ENCODE measurements at places on chromosomes 7 and 10.

GRCh38 chr7:33687625-33688024, 217.7 kb upstream of the BMPER start:
- DNase-seq, result no peak

GRCh38 chr7:424961-425793, 94.5 kb downstream of the PDGFA start:
- DNase-seq, result no peak

- DNase-seq, result no peak
Observed at GRCh38 chr10:102614888-102615287, 29.4 kb upstream of the TRIM8 start.

DNA sequence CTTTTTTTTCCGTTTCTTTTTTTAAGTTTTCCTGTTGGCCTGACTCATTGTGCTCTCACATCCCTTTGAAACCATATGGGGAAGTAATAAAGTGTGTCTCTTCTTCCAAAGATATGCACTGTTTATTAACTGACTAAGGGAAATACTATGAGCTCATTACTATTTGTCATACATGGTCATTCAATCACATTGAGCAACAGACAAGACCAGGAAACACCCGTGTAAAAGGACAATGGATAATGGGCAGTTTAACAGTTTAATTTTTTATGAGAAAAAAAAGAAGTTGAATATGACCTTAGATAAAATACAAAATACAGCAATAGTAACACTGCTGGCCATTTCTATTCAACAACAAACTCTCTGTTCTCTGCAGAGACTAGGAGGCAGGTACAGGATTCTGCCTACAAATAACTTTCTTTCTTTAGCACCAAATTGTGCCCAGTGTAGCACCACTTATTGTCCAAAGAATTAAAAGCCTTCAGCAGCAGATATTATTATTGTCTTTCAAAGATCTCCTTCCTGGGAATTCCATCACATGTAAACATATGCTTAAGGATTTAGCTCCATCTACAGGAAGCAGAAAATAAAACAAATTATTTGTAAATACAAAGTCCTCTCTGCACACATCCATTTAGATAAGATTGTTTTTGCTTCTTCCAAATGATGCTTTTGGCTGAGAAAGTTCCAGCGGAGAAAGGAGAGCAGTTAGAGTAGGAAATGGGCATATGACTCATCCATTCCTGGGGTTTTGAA, 55.0 kb upstream of the AKR1E2 start:
- DNase-seq, result no peak

GRCh38 chr10:2851566-2851965, 215.8 kb upstream of the PFKP start:
- no peak for DNase-seq

DNA sequence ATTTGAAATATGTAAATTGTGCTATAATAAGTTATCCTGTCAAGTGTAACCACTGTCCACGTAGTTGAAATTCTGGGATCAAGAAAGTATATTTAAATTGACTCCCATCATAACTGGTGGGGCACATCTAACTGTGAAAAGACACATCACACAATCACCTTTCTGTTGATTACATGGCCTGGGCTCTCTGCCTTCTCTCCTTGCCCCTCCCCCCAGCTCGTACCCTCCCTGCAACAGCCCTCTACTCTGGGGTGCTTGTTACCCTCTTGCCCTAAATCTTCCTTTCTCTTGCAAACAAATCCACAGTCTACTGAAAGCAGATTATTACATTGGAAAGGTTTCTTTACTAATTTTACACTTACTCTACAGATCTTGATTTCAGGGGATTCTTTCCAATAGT, 56.3 kb downstream of the CCDC186 start:
- no peak for DNase-seq

Data from gastrocnemius medialis (tissue), 4 donors.